Stimulated activated CD8-positive, alpha-beta memory T cell treated with anti-CD3 and anti-CD28 coated beads, Interleukin-12 subunit alpha, Interleukin-12 subunit beta, amount 100 ng/mL, for 1 hour (primary cell): ENCODE measurements at places on chromosomes 6 and 20.
A peak's percentile ranks its signal among the peaks of the same experiment; 100 is the strongest.

DNA sequence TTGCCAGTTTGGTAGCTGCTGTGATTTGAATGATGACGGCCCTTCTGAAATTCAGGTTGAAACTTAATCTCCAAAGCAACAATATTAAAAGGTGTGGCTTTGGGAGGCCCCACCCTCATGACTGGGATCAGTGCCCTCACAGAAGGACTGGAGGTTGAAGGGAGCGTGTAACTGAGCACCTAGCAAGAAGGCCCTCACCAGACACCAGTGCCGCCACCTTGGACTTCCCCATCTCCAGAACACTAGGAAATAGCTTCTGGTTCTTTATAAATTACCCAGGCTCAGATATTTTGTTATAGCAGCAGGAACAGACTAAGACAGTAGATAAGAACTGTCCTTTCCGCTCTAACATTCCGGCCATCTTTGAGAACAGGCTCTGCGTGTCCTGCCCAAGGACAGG, 243.1 kb downstream of the DLL1 start:
- DNase-seq = no peak

GRCh38 chr6:108689272-108690161, 128.8 kb downstream of the FOXO3 start:
- DNase-seq = no peak

GRCh38 chr6:120056085-120056484, 706.5 kb upstream of the MAN1A1 start:
- DNase-seq = no peak

- no peak for DNase-seq
These were observed 57.4 kb downstream of the NINL start for GRCh38 chr20:25527949-25528348.

DNA sequence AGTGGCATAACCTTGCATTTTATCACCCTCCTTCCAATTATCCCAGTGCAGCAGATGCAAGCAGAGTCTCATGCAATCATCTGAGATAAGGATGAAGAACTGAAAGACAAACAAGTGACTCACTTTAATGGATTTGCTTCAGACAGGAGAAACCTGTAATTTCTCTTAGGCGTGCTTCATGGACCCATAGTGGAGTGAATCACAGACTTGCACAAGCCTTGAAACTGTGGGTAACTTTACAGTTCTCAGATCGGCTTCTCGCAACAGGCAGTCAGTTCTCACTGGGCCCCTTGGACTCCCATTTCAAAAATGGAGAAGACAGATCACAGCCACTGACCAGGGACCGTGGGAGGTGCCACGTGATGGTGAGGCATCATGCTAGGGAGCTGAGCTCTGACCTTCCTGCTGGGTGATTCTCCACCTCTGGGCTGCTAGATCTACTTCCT, at the start of gene ADGRF4:
Gene ADGRF4, plus strand, starts transcription at position 239 of the 446 bp plus-strand sequence. CDS start 8,666 bp downstream, outside the sequence.
- DNase-seq = no peak

GRCh38 chr6:16419636-16420336, 181.4 kb downstream of the GMPR start:
- no peak for DNase-seq

- DNase-seq = no peak
These were observed 1239.3 kb downstream of the EPHA7 start for GRCh38 chr6:92180090-92180489.

GRCh38 chr6:46932526-46933319, 11.0 kb upstream of the ADGRF5 start:
- no peak for DNase-seq

- no peak for DNase-seq
These were observed 112.0 kb upstream of the CDYL start for GRCh38 chr6:4664117-4664626.

DNA sequence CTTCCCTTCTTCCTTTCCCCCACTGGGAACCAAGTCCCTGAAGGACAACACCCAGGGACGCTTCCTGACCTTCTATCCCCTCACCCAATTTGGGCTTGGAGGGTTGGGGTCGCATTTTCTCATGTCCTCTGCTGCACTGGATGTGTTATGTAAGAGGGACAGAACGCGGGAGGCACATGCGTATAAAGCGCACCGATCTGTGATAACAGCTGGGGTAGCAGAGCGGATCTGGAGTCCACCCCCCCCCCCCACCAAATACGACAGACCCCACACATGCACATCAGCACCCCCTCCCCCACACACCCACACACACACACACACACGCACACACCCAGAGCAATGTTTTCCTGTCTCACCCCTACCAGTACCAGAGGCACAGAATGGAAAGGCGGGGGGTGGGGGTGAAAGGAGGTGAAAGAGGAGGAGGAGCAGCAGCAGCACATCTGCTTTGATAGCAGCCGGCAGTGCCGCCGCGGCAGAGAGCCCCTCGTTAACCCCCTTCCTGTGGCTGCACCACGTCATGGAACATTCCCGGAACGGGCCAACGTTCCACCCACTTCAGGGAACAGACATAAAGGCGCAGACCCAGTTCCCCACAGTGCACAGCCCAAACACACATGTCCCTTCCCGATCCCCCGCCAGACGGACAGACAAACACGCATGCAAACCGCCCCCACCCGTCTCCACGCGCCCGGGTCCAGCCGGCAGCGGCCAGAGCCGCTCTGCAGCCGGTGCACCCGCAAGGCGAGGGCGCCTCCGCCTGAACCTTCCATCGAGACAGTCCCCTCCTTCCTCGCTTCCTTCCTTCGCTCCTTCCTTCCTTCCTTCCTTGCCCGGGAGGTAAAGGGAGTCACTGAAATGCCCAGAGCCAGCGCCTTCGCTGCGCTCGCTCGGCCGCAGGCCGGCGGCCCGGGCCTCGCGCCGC, 590 bp downstream of the HIVEP2 start:
- DNase-seq = peak; percentile 93

GRCh38 chr6:169231790-169232506, 21.7 kb downstream of the THBS2 start:
- DNase-seq = no peak

- DNase-seq = no peak
These were observed 77.5 kb upstream of the NNAT start for GRCh38 chr20:37443596-37443995.

DNA sequence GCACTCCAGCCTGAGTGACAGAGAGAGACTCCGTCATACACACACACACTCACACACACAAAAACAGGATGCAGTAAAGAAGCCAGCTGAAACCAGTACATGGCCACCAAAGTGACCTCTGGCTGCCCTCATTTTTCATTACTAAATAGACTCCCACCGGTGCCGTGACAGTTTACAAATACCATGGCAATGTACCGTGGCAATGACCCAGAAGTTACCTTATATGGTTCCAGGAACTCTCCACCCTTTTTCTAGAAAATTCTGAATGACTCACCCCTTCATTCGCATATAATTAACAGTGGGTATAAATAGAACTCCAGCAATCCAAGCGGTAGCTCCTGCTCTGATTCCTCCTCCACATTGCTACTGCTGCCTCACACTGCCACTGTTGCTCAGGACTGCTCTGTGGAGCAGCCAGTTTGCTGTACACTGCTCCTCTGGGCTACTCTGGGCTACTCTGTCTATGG, 57.7 kb downstream of the SNX5 start:
- DNase-seq = no peak

- DNase-seq = no peak
These were observed 259.0 kb downstream of the HIVEP2 start for GRCh38 chr6:142685852-142686506.

- DNase-seq = no peak
These were observed 166.3 kb downstream of the SAMD5 start for GRCh38 chr6:147674794-147675193.

DNA sequence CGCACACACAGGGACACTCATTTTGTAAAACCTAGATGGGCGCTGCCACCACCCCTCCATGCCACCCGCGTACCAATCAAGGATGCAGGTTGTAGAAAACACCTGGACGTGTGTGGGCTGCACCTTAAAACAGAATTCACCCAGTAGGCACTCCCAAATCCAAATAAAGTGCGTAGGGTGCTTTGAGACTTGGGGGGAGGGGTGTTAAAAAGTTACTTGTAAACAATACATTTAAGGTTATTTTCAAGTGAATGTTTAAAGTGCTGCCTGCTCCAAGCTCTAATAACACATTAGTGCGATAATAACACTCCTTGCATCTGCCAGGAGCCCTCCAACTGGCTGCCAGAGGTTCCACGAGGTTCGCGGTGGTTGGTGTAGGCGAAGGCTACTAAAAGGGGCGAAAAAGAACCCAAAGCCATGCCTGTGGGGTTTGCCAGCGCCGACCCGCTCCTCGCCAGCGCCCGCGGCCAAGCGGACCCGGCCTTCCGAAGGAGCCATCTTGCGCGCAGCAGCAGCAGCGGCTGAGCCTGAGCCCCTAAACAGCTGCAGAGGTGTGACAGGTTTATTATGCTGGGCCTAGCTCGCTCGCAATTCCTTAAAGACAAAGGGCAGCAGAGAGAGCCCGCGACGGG, 11.5 kb downstream of the FOXC1 start:
- no peak for DNase-seq

- DNase-seq = no peak
These were observed 21.0 kb downstream of the PHACTR3 start for GRCh38 chr20:59625214-59625922.

- DNase-seq = no peak
These were observed 285.7 kb downstream of the BTBD9 start for GRCh38 chr6:38354037-38354381.

DNA sequence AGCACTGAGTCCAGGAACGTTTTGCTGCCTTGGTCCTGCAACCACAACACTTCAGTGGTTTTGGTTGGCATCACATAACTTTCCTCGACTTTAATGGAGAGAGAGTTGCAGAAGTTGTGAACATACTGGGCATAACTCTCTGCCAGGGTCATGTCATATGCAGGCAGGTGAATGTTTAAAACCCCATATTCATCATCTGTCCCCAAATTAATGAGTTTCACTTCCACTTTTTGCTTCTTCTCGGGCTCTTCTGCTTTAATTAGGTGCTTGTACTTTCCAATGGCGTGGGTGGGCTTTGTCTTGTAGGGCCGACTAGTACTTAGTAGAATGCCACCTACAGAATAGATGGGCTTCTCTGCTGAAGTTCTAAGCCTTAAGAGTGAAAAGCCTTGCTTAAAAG, 45.2 kb upstream of the TFAP2A start:
- no peak for DNase-seq

GRCh38 chr20:30815577-30816181, 441.8 kb upstream of the DEFB115 start:
- no peak for DNase-seq

- DNase-seq = no peak
These were observed 157.3 kb downstream of the BTBD9 start for GRCh38 chr6:38482466-38482865.

GRCh38 chr6:135073217-135073616, 18.6 kb upstream of the HBS1L start:
- no peak for DNase-seq

GRCh38 chr20:58839991-58840747, 10.5 kb downstream of the GNAS-AS1 start:
- DNase-seq = no peak

DNA sequence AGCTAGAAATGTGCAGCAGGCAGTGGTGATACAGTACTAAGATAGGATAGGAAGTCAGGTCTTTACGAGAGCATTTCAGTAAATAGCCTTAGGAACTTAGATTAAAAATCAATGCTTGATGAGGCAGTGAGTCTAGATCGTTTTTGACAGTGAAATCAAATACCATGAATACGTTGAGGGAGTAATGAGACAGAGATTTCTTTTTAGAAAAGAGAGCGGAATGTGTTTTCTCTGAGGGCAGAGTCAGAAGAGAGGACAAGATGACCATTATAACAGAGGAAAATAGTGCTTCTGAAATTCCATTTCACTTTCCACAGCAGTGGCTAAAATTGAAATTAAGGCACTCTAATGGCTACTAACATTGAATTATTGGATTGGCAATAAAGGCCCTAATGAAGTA, 339.6 kb downstream of the UTRN start:
- no peak for DNase-seq

DNA sequence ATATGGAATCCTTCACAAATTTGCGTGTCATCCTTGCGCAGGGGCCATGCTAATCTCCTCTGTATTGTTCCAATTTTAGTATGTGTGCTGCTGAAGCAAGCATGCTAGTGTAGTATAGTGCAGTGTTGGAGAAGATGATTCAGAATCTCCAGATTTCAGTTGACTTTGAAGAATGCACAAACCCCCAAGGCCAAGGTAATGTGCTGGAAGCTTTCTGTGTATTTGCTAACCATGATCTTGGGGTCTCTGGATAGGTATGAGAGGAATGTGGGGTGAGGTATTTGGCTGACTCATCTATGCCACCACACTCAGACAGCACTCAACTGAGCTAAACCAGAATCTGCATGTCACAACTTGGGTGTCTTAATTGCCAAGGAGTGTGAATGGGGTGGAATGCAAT, 42.6 kb upstream of the DEK start:
- no peak for DNase-seq

DNA sequence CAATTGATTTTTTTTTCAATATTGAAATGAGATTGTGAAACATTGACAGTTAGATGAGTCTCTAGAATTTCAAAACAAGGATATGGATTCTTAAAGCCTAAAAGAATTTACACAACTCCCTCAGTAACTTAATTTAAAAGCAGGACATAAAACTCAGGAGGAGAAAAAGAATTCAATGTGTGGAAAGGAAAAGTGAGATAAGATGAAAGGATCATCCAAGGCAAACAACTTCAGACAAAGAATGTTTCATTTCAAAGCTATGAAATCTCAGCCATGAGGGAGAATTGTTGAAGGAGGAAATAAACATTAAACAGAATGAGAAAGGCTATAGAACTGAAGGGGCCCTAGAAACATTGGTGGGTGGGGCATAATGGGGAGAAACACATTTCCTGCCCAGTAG, 191.7 kb upstream of the NOX3 start:
- no peak for DNase-seq

- DNase-seq = no peak
These were observed 48.1 kb upstream of the SMLR1 start for GRCh38 chr6:130778946-130779657.
